ENCODE measurements at places on chromosomes 1 and 21.
A peak's percentile ranks its signal among the peaks of the same experiment; 100 is the strongest.

DNA sequence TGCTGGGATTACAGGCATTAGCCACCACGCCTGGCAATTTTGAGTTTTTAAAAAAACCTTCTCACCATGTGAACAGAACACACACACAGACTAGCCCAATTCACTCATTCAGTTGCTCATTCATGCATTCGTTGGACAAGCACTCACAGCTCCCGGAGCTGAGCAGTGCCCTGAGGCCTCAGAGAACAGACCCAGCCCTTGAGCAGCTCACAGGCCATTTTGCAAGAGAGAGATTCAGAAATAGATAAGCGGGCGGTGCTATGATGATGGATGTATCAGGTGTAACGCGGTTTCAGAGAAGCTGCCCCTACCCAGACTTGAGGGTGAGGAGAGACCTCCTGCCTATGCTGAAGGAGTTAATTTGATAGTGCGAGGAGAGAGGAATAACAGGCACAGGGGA, 18.6 kb downstream of the PTAFR start:
- no peak for DNase-seq

DNA sequence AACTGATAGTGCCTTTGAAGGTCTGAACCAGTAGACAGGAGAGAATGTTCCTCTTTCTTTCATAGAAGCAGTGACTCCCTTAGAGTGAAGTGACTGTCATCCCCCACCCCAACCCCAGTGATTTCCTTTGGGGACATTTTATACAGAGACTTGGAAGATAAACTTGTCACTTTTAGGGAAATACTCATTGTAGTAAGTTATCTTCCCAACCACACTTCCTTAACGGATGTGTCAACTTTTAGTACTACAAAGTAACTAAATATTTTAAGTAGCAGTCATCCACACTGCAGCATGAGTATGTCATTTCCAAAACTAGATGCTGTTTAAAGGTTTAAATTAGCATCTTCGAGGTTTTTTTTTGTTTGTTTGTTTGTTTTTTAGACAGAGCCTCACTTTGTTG, 13.7 kb downstream of the LRRC8B start:
- DNase-seq: no peak

DNA sequence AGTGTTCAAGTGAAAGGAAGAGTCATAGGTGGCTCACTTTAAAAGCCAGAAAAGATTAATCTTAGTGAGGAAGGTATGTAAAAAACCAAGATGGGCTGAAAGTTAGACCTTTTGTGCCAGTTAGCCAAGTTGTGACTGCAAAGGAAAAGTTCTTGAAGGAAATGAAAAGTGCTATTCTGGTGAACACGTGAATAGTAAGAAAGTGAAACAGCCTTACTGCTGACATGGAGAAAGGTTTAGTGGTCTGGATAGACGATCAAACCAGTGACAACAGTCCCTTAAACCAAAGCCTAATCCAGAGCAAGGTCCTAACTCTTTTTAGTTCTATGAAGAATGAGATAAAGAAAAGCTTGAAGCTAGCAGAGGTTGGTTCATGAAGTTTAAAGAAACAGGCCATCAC, 106.4 kb downstream of the CTH start:
- no peak for DNase-seq

DNA sequence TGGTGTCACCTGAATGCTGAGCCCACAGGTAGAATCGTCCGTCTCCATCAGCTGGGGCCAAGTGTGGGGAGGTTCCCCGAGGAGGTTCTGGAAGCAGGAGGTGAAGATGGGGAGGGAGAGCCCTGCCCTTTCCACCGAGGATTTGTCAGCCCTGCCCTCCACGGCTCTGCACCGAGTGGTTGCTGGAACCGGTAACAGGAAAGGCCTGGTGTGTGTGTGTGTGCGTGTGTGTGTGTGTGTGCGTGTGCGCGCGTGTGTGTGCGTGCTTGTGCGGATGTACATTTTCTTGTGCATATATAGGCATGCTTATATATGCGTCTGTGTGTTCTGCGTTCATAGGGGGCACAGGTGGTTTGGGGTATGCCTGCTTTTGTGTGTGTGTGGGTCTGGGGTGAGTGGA, 3.5 kb downstream of the NBL1 start:
- DNase-seq: peak; percentile 42

DNA sequence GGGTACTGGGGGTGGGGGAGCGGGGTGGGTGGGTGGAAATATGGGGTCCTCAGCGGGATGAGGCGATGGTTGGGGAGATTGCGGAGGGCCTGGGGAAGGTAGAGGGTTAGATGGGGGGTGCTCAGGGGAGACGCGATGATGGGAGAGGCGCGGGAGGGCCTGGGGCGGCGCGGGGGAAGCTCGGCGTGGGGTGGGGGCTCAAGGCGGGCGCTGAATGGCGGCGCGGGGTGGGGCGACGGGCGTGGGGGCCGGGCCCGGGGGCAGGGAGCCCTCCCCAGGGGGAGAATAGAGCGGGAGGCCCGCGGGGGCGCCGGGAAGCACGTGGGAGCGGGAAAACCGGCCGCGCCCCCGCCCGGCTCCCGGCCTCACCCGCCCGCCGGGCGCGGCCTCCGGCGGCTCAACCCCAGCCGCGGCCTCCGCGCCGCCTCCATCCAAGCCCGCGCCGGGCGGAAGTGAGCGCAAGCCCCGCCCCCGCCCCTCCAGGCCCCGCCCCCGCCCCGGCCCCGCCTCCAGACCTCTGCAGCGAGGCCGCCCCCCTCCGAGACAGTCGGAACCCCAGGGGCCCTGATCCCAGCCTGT, at the start of gene FAAP20:
TSS of gene FAAP20 (minus strand) at position 454 of the 579 bp plus-strand sequence. CDS start at position 431, 23 bp downstream.
- no peak for DNase-seq

DNA sequence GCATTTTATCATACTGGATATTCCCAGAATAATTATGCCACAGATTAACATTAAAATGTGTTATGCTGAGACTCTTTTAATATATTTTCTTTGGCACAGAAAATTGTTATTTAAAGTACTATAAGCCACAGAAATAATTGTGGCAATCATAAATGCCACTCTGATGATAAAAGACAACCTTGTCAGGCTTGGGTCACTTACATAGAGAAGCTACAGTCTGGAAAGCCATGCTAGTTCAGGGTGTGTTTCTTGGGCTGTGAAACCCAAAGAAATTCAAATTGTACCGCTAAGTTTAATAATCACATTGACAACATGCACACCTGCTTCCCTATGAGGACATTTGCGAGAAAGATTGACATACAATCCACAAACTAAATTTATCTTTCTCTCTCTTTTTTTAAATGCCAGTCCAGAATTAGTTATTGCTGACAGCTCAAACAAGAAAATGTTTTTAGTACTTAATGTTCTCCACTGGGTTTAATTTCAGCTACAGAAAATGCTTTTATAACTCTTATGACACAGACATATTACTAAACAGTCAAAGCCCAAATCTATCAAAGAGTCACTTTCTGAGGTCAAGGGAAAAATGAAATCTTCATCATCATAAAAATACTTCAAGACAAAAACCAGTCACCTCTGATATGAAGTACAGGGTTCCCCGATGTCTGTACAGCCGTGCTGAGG, 38.7 kb downstream of the TTC13 start:
- no peak for DNase-seq

DNA sequence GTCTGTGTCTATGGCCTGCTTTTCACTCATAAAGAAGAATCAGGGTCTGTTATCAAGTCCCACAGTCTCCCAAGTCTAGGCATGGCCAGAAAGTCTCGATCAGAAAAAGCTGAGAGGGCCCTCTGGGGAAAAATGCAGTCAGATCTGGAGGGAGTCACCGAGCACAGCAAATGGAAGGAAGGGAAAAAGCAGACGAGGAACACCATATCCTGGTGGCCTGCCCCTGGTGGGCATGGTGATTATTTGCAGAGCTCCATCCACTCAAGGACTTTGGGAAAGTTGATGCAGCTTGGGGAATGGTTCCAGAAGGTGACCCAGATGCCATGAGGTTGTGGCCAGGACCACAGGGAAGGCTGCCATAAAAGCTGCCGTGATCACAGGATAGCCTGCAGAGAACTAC, 189.1 kb downstream of the CLIC6 start:
- no peak for DNase-seq

GRCh38 chr1:101993710-101994109, 3.0 kb downstream of the OLFM3 start:
- no peak for DNase-seq

- no peak for DNase-seq
Observed at GRCh38 chr1:224383218-224383617, 26.5 kb downstream of the CNIH4 start.

GRCh38 chr1:67285780-67286488, 21.7 kb upstream of the IL12RB2 start:
- DNase-seq: no peak

DNA sequence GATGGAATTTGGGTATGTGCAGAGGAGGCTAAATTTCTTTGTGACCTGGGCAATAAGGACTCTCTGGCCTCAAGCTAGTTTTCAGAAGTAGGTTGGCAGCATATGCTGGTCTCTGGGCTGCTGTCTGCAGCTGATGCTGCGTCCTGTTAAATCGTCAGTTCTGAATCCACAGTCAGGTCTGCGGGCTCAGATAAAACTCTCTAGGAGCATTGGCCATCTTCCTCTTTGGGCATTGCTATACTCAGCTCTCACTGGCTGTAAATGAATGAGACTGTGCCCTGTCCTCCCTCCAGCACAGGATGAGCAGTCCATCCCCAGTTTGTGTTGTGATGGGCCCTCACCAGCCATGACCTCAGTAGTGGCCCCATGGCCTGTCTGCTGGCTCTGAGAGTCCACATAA, 272.6 kb downstream of the LRRC40 start:
- no peak for DNase-seq

DNA sequence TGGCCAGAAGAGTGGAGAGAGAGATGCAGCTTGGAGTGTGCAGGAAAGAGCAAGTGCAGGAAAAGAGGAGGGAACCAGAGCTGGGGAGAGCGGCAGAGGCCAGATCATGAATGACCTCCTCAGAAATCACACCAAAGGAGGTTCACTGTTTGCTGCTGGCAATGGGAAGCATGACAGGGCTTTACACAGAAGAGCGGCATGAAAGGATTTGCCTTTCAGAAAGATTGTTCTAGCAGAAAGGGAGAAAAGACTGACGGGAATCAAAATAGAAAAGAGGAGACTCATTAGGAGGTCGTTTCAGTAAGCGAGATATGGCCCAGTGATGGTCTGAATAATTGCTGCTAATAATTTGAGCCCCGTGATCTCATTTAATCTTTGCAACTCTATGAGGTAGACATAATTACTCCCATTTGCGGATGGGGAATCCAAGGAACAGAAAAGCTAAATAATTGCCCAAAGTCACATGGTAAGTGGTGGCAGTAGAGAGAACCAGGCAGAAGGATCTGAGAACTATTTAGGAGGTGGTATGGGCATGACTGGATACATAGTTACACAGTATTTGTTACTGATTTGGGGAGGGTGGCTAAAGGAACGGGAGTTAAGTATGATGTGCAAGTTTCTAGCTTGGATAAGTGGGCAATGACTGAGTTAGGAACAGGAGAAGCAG, 12.5 kb upstream of the HNRNPR start:
- DNase-seq: no peak

- DNase-seq: no peak
Observed at GRCh38 chr1:215636258-215636965, 69.3 kb downstream of the KCTD3 start.

GRCh38 chr1:2198571-2198970, 4.0 kb upstream of the FAAP20 start:
- DNase-seq: no peak

- no peak for DNase-seq
Observed at GRCh38 chr1:101453844-101454243, 217.0 kb downstream of the S1PR1 start.
